ENCODE measurements at places on chromosomes 2 and 18. TPM values are rescaled to one million over a fixed set of nuclear protein-coding genes. Genes with fewer than 3 reads are reported as not detected.

DNA sequence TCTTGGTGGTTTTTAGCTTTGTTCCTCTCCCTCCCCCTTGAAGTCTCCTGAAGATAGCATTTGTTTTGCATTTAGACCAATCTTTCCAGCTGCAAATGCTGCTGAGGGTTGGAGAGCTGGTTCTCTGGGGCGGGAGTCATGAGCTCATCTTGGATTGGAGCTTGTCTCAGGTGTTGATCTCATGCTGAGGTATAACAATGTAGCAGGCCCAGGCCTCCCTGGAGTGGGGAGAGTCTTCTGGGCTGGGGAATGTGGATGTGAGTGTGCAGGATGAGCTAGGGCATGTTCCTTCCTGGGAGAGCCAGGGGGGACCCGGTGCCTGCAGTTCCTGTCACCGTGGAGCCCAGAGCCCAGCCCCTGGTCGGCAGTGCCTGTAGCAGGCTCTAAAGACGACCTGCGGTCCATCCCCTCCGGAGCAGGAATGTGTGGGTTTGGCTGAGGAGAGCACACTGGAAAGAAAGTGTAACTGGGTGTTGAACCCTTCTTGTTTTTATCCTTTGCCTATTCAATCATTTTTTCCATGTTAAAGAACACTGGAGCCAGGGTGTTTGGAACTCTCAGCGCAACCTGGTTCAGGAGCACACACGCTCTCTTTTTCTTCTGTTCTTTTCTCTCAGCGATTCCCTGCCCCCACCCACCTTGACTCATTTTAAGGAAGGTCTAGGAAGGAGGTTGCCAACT is 2.7 kb downstream of the ZNF532 start:
- DNase-seq: peak; percentile 43

- DNase-seq: peak; percentile 65
Measured at GRCh38 chr2:69381337-69381737, 5.7 kb downstream of the GFPT1 start.

- no peak for DNase-seq
Measured at GRCh38 chr18:42635378-42636048, 480.0 kb downstream of the RIT2 start.

GRCh38 chr2:239791526-239792404 is 233.4 kb downstream of the NDUFA10 start:
- DNase-seq: no peak

- DNase-seq: no peak
Measured at GRCh38 chr18:76383636-76384035, 111.4 kb downstream of the ZNF516 start.

The AMER3 gene
- not detected for total RNA-seq

The ITGA4 gene
- total RNA-seq: 1.0 TPM

The COBLL1 gene
- total RNA-seq: 3.6 TPM

All from PC-3 (cell line).